ENCODE measurements at places on chromosomes 3 and 15.

DNA sequence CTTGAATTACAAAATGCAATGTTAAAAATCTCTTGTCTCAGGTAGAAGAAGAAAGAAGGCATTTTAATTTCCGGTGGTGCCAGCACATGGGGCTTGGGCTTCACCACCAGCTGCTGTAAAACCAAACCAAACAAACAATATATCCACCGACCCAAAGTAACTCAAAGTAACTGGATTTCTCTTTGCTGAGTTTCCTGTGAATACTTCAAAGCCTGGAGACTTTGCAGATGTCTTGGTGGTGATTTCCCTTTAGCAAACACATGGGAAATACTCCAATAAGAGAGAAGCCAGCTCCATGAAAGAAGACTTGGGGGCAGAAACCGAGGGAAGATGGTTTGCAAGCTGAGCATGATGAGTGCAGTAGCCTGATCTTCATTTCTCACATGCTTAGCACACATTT lies 62.6 kb downstream of the EIF4E3 start:
- DNase-seq = no peak

DNA sequence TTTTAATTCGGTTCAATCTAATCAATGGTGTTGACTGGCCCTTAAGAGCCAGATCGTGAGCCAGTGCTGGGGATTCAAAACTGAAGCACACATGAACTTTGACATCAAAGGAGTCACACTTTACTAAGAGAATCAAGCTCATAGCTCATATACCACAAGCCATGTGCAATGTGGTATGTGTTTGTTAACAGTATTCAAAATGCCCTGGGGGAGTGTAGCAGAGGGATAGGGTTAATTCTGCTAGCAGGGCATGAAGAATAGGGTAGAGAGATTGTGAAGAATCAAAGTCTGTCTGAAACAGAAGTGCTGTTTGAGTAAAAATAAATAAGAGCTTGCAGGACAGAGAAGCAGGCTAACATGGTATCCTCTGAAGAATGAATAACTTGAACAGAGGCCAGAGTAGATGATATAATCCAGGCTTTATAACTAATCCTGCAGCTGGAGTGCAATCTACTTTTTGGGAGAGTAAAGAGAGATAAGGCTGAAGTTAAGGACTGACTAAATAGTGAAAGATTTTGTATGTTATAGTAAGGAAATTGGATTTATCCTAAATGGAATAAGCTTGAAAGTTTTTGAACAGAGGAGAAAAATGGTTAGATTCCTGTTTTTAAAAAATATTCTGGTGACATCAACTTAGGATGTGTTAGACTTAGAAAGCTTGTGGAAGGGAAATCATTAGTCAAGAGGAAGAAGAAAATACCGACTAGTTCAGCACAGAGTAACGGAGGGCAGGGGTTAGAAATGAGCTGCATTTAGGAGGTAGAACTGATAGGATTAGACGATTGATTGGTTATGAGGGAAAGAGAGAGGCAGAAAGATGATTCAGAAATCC lies 292.0 kb downstream of the NFKBIZ start:
- DNase-seq = no peak

DNA sequence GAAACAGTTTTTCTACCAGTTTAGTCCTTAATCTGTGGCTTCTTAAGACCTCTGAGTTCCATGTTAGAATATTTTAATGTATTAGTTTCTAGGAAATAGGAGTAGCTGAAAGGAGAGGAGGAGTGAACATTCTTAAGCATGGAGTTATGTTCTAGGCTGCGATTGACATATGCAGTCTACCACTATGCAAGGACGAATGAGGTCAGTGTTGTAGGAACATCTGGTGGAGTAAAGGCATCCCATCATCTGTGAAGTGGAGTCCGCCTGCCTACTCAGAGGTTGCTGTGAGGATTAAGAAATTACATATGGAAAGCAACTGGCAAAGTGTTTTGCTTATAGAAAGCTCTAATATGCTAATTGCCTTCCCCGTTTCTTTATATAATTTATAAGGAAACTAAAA lies 45.1 kb downstream of the SNAPC5 start:
- DNase-seq = no peak

DNA sequence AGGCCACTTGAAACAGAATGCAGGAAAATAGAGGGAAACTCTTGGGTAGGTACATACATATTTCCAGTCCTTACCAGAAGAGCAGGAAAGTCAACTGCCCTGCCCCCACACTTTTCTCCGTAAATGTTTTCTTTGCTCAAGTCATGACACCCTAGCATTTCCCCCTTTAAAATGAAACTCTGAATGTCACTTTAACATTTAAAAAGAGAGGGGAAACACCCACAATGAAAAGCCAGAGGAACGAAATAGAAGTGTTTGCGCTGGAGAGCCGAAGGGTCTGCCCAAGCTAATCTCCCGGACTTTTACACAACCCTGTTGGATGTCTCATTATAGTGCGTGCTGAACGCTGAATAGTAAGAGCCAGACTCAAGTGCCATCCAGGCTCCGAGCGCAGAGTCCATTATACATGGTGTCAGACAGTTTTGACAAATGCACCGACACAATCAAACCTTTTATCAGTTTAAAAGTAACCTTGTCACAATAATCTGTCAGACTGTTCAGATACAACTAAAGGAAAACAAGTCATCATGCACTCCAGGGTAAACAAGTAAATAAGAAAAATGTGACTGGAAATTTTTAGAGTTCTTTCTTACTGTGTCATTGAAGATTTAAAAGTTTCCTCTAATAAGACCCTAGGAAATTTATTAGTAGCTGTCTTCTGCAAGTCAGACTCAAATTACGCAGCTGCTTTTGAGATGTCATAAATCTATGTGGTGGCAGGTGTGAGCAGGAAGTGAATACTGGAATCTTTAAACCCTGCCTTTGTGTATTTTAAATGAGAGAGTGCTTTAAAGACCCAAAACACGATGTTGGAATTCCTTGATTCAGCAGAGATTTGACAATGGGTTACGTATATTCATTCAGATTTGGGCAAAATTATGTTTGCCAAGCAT lies 159.8 kb downstream of the RBMS3 start:
- DNase-seq = no peak

GRCh38 chr15:78065284-78065872 lies 12.1 kb downstream of the TBC1D2B start:
- DNase-seq = no peak

DNA sequence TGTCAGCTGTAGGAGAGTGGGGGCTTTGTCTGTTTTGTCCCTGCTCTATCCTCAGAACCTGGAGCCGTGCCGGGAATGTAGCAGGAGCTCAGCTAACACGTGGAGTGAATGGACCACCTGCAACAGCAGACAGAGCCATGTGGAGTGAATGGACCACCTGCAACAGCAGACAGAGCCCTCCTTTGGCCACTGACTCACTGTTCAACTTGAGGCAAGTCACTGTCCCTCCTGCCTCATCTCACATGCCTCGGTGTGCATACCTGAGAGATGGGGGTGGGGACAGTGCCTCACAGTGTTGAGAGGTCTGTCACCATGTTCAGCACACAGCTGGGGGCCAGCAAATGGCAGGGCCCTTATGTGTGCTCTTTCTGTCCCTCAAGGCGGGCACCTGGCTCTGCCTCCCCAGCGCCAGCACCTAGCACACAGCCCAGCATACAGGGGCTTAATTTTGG lies 27.9 kb downstream of the FEM1B start:
- DNase-seq = no peak

DNA sequence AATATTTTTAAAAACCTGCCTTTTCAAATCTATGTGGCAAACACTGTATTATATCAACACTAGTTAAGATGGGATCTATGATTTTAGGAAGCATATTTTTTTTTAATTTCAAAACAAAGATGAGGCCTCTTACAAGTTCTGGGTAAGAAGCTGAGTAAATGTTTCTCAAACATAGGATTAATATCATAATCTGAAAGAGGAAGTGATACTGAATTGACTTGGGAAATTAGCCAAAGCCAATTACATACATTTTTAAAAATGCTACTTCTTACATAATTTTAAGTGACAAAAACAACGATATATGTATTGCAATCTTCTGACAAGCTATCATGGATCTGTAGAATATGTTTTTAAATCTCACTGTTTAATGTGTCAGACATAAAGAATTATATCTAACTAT lies 135.1 kb upstream of the UBP1 start:
- no peak for DNase-seq

GRCh38 chr3:29576181-29576580 lies 295.3 kb downstream of the RBMS3 start:
- no peak for DNase-seq

DNA sequence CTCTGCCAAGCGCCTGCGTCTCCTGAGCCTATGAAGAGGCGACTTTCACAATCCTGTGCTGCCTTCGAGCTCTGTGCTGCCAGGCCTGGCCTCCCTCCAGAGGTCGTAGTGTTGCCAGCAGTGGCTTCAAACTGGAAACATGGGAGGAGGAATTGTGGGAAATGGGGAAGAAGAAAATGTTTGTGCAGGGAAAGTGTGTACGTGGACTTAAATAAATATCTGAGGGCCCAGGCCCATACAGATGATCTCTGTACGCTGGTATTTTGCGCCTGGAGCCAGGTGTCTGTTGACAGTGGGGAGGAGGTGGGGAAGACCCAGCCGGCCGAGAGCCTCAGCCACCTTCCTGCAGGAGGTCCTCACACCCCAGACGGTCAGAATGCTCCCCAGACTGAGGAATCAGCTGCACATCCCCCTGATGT lies 44.6 kb downstream of the ZBTB38 start:
- DNase-seq = no peak

GRCh38 chr3:16130066-16130465 lies 44.4 kb upstream of the GALNT15 start:
- DNase-seq = no peak

DNA sequence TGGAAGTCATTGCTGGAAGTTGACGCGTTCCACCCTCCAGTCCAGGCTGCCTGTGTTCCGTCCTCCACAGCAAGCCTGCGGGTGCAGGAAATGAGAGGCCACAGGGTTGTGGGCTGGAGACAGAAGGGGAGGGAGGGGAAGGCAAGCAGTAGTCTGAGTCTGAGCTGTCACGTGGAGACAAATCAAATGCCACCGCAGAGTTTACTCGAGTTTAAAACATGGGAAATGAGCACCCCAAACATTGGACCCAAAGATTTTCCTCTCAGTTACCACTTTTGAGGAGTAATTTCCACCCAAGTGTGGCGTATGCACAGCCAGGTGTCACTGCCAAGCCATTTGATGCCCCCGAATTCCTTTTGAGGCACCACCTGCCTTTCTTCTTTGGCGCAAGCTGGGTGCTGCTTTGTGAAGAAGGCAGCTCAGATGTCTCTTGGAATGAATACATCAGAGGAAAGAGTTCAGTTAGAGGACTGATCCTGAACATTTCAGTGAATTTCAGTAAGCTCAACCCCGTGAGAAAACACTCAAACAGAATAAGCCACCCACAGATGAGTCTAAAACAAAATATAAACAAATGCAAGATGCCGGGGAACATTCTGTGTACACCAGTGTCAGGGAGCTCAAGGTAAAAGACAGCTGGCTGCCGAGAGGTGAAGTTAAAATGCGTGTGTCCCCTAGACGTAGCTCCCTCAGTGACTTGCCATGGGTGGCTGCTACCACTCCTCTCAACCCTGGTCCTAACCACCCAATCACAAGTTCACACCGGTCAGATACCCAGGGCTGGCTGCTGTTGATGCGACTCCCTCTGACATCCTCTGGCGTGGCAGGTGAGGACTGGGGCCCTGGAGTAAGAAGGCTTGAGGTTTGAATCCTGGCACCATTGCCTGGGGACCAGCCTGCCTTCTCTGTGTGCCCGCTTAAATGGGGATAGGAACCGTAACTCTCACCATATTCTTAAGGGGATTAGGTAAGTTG lies 203.8 kb downstream of the UACA start:
- DNase-seq = peak; percentile 69

DNA sequence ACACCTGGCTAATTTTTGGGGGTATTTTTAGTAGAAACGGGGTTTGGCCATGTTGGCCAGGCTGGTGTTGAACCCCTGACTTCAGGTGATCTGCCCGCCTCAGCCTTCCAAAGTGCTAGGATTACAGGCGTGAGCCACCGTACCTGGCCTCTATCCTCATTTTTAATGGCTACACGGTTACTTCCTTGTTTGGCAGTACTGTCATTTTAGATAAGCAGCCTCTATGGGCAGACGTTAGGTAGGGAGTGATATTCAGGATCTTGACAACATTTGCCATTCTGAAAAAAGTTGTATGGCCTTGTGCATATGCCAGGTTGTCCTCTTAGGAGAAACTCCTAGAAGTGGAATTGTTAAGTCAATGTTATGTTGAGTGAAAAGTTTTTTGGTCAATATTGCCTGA lies 141.7 kb downstream of the ITPR1 start:
- no peak for DNase-seq

- no peak for DNase-seq
Observed at GRCh38 chr3:31988271-31988670, 6.7 kb downstream of the ZNF860 start.

GRCh38 chr3:64824394-64824909 lies 136.7 kb upstream of the ADAMTS9 start:
- DNase-seq = no peak

DNA sequence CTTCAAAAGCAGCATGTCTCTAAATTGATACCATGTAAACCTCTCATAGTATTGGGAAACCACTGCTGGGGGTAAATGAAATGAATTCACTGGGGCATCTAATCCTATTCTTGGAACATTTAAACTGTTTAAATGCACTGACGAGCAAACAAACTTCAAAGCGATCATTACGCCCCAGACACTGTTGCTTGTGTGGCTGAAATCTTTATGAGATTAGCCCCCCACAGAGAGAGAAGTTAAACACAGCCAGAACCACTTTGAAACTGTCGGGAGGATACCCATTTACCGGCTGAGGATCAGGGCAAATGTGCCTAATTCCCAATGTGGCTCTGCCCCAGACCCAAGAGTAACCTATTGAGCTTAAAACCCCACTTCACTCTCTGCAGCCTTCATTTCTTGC lies 308.4 kb upstream of the CDIN1 start:
- no peak for DNase-seq

- no peak for DNase-seq
Observed at GRCh38 chr15:42329161-42329560, 30.1 kb upstream of the CAPN3 start.

DNA sequence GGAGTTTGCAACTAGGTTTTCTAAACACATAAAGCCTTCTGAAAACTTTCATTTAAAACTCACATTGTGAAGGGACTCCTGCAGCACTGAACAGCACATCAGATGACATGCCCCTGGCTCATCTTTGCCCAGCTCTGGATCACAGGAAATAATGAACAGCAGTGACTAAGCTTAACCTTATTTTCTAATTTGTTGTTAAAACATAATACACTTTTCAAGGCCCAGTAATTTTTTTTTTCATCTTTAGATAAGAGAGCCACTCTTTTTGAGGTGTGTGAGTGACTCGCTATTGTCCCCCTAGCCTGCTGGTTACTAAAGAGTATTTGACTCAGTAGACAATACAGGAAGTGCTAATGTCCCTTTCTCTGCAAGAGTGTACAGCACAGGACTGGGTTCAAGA lies 204.0 kb downstream of the OSBPL10 start:
- no peak for DNase-seq

Measured in CD4-positive, alpha-beta T cell treated with Interleukin-10 for 1 hour (primary cell).